Activated naive CD4-positive, alpha-beta T cell (primary cell): ENCODE measurements at places on chromosomes 2 and 18.

DNA sequence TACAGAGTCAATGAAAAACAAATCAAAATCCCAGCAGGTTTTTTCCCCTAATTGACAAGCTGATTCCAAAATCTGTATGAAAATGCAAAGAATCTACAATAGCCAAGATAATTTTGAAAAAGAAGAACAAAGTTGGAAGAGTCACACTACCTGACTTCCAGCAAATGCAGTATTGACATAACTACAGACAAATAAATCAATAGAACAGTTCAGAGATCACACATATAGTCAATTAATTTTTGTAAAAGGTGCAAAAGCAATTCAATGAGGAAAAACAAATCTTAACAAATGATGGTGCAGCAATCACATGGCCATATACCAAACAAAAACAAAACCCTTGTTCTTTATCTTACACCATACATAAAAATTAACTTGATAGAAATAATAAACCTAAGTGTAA, 74.6 kb upstream of the ST8SIA5 start:
- DNase-seq = no peak

DNA sequence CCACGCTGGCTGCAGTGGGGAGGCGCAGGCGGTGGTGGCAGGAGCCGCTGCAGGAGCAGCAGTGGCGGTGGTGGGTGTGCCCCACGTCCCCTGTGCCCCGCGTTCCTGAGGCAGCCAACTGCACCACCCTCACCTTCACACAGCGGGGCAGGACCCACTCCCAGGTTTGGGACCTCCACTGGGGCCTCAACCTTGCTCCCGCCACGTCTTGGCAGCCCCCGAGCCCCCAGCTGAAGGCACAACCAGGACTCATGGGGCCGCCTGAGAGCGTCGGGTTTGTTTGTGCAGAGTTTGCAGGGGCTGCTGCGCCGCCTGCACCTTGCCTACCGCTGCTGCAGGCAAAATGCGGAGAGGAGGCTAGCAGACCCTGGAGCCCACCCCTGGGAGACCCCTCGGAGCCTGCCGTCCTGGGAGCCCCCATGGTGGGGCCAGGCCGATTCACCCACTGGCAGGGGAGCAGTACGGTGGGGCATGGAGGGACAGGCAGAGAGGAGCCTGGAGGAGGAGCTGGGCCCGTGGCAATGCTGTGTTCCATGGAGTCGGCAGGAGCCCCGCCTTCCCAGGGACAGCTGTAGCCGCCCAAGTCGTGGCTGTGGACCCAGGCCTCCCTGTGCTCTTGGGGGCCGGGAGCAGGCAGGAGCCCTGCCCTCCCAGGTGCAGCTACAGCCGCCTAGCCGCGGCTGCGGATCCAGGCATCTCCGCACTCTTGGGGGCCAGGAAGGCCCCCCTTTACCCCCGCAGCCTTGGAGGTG, 14.7 kb upstream of the EML6 start:
- DNase-seq = no peak

- no peak for DNase-seq
These were observed 1636.4 kb upstream of the NXPH2 start for GRCh38 chr2:140416577-140416976.

- DNase-seq = no peak
These were observed 7.2 kb upstream of the CCDC74A start for GRCh38 chr2:131520526-131520925.

GRCh38 chr18:11367351-11367750, 218.0 kb upstream of the PIEZO2 start:
- no peak for DNase-seq

DNA sequence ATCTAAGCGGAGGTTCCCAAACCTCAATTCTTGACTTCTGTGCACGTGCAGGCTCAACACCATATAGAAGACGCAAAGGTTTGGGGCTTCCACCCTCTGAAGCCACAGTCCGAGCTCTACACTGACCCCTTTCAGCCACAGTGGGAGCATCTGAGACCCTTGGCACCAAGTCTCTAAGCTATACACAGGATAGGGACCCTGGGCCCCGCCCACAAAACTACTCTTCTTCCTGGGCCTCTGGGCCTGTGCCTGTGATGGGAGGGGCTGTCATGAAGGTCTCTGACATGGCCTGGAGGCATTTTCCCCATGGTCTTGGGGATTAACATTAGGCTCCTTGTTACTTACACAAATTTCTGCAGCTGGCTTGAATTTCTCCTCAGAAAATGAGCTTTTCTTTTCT, 1374.1 kb upstream of the NXPH2 start:
- DNase-seq = no peak

DNA sequence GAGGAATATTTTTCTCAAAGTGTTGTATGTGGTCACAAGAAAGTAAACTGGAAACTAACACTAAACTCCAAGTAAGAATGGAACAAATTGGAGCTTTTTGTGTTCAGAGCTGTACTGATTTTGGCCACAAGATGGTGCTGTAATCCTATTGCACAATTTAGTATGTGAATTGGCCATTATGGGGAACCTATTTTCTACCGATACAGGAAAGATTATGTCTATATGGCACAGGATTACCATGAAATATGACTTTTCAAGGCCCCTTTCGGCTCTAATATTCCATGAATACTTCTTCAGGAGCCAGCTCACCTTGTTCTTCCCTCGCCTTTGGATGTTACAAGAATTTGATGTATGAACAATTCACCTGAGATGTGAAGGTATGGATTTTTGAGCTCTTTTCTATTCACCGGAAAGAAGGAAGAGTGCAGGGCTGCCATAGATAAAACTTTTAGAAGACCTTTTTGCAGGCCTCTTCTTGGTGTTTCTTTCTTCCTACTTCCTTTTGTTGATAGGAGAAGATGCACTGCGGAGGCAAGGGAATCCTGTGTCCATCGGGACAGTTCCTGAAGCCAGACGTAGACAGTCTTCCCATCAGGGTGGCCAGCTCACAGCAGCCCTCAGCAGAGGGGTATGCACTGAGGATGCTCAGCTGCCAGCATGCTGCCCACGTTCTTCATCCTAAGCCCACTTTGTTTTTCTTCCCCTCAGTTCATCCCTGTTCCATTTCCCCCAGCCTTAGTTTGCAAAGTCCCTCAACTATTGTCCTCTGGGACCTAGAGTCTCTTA, 13.3 kb downstream of the MRPL44 start:
- DNase-seq = no peak

DNA sequence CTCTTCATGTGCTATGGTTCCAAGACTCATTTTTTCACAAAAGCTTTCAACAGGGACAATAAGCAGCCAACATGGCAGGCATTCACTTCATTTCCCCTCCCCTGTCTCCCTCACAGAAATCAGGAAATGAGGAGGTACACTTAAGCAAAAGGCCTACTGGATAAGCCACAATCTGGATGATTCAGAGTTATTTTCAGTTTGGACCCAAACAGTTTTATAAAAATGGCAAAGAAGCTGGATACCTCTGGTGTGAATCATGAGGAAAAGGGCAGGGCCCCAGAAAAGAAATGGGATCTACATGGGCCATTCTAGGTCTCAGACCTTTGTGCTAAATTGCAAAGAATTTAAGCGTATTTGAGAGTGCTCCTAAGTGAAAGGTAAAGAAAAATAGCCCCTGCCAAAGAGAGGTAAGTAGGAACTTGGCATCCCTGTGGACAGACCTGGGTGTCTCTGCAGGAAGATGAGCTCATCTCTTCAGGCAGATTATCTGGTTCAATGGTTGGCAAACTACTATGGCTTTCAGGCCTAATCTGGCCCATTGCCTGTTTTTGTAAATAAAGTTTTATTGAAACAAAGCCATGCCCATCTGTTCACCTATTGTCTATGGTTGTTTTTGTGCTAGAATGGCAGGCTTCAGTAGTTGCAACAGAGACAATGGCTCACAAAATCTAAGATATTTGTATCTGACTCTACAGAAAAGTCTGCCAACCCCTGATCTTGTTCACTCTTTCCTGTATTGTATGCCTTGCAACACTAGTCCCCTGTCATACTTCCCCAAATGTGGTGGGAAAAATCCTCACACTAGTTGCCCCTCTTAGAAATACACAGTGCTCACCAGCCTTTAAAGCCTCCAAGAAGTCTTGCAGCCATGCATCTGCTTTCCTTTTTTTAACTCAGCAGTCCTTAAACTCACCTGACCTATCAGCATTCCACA, 315.0 kb downstream of the ALK start:
- DNase-seq = no peak

- no peak for DNase-seq
These were observed 202.1 kb upstream of the ACVR2A start for GRCh38 chr2:147642765-147643164.

DNA sequence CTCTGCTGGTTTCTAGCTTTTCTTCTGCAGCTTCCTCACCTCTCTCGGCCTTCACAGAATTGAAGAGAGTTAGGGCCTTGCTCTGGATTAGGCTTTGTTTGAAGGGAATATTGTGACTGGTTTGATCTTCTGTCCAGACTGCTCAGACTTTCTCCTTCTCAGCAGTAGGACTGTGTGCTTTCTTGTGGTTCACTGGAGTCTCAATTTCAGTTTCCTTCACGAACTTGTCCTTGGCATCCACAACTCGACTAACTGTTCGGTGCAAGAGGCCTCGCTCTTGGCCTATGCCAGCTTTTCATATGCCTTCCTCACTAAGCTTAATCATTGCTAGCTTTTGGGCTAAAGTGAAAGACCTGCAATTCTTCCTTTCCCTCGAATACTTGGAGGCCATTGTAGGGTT, 18.9 kb upstream of the SALL3 start:
- DNase-seq = no peak

DNA sequence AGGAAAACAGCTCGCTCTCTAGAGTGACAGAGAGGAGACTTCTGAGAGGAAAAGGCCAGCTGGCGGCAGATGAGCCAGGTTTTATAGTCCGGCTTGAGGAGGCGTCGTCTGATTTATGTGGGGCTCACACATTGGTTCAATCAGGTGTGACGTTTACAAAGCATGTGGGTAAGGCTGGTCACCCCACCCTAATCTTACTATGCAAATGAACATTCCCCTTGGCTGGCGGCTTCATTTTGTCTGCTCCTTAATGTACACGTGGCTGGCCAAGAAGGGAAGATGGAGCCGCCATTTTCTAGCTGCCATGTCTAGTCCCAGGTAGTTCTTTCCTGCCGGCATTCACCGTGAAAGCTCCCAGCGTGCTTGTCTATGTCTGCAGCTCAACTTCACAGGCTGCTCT, 299.1 kb upstream of the SPRED2 start:
- no peak for DNase-seq

GRCh38 chr2:9657731-9658130, 26.9 kb upstream of the YWHAQ start:
- no peak for DNase-seq

GRCh38 chr2:158728422-158728821, 66.7 kb upstream of the DAPL1 start:
- no peak for DNase-seq

- DNase-seq = no peak
These were observed 176.3 kb downstream of the ZFP36L2 start for GRCh38 chr2:43049836-43050801.

GRCh38 chr2:73780237-73780582, 307 bp upstream of the DUSP11 start:
- no peak for DNase-seq

GRCh38 chr2:65035351-65035943, 20.8 kb upstream of the CEP68 start:
- DNase-seq = no peak

DNA sequence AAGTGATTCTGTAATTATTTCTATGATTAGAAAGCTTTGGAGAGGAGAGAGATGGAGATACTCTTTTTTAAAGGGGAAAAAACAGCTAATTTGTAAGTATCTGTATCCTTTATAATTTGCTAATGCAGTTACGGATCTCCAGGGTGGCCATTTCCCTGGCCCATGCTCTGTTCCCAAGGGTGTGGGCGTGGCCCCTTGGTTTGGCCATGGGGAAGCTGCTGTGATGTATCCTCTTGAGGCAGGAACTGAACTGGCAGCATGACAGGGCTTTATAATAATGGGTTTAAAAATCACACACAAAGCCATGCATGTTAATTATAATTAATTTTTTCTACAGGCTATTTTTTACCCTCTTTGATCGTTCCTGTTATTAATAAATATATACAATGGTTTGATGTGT, 27.0 kb downstream of the TRAPPC12 start:
- DNase-seq = no peak

- no peak for DNase-seq
These were observed 4.3 kb downstream of the TGOLN2 start for GRCh38 chr2:85323351-85323987.

DNA sequence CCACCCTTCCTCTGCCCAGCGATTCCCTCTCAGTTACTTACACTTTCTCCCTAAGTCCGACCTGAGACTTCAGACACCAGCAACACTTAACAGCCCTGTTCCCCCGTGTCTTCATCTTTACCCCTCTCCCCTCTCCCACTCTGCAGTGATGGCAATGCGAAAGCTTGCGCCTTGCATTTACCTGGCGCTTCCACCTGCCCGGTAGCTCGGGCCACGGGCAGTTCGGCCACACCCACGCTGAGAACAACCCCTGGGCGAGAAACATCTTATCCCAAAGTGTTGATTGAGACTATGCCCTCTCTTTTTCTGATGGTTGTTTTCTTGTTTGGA, 558 bp downstream of the DNAJC10 start:
- DNase-seq = no peak

GRCh38 chr2:11584525-11585056, 50.7 kb downstream of the GREB1 start:
- DNase-seq = no peak

- no peak for DNase-seq
These were observed 127.3 kb downstream of the UPP2 start for GRCh38 chr2:158228943-158229508.

- no peak for DNase-seq
These were observed 966 bp downstream of the ADCY3 start for GRCh38 chr2:24919037-24919505.

DNA sequence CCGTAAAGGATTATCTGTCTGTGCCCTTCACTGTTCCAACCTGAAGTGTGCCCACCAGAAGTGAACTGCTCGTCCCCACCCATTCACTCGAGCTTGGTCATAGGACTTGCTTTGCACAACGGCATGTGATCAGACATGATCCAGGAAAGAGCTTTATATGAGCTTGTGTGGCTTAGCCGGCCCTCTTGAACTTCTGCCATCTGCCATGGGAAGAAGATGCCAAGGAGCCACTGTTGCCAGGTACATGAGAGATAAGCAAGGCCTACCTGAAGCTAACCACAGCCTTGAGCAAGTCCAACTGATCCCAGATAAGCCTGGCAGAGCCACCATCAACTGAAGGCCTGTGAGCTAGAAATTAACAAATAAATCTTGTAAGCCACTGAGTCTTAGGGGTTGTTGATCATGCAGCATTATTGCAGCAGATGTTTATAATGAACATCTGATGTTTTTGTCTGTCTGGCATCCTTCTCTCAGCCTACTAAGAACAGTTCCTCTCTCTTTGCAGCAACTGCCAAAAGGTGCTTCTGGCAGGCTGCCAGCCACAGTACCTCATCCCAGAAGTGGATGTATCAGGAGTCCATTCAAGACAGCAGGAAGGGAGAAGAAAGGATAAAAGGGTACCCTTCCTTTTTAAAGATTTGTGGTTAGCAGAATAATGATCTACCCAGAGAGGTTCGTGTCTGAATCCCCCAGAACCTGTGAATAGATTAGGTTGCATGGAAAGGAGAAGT, 16.8 kb downstream of the DBI start:
- DNase-seq = no peak

- no peak for DNase-seq
These were observed 43.8 kb upstream of the DDX18 start for GRCh38 chr2:117770730-117771129.

GRCh38 chr2:17303521-17303920, 214.7 kb downstream of the RAD51AP2 start:
- no peak for DNase-seq
